ENCODE measurements at places on chromosomes 6 and 20.

- DNase-seq: no peak
Observed at GRCh38 chr20:36959242-36959641, 7.7 kb upstream of the SAMHD1 start.

DNA sequence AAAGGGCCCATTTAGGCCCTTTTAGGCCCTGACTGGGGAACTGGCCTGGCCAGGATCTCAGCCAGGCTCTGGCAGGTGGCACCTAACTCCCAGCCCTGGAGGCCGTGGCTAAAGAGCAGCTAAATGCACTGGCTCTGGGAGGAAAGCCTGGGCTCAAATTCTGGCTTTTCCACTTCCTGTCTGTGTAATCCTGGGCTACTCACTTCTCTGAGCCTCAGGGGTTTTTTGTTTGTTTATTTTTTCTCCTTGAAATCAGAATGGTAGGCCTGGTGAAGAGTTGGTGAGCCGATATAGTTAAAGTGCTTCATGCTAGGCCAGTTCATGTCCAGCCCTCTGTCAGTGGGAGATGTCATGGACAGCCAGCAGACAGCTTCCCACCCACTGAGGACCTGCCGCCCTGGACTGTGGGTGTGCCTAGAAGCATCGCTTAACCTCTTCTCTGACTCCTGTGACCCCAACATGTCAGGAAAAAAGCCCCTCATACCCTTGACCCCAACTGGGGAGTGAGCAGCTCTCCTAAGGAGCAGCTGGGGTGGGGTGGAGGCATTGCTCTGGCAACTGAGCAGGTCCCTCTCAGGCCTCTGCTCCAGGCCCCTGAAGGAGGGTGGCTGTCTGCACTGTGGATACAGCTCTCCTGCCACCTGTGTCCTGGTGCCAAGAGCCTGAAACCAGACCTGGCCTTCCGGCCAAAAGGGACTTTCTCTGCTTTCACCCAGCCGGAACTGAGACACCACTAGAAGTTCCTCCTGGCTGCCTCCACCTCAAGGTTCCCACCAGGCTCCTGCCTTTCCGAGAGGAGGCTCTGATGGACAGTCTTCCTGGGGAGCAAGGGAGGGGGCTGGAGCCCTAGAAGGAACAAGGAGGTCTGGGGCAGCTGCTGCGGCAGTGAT lies 57.2 kb upstream of the MYL9 start:
- no peak for DNase-seq

GRCh38 chr6:79076160-79076559 lies 1.9 kb downstream of the PHIP start:
- DNase-seq: no peak

DNA sequence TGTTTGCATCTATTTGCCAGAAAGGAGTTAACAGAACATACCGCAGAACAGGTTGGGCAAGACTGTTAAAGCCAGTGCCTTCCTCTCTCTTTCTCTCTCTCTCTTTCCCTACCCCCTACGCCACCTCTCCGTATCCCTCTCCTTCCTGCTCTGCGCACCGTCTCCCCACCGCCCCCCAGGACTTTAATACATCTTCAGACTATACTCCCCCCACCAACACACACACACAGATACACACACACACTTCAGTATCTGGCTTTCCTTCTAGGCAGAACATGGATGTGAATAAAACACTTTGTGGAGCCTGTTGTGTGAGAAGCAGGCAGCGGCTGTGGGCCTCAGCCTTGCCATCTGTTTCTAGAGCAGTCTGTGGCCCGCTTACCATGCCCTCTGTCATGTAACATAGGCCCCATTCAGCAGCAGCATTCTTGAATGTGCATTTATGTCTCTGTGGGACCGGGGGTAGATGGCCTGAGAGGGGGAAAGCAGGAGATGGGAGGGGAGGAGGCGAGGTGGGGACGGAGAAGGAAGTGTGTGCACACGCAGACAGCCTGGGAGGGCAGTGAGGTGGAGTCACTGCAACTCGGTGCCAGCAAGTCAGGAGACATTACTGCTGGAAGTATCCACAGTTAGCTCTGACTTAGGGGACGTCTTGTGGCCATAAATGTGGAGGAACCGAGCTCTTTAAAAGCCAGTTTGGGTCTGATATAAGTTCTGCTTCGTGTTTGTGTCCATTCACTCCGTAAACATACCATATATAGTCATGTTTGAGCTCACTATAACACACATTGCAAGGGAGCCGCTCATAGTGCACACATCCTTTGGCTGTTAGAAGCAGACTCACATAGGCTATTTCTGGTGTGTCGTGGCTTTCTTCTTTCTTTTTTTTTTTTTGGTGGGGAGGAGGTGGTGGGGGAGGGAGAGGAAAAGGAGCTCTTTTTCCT lies 38.4 kb downstream of the RREB1 start:
- DNase-seq: no peak

DNA sequence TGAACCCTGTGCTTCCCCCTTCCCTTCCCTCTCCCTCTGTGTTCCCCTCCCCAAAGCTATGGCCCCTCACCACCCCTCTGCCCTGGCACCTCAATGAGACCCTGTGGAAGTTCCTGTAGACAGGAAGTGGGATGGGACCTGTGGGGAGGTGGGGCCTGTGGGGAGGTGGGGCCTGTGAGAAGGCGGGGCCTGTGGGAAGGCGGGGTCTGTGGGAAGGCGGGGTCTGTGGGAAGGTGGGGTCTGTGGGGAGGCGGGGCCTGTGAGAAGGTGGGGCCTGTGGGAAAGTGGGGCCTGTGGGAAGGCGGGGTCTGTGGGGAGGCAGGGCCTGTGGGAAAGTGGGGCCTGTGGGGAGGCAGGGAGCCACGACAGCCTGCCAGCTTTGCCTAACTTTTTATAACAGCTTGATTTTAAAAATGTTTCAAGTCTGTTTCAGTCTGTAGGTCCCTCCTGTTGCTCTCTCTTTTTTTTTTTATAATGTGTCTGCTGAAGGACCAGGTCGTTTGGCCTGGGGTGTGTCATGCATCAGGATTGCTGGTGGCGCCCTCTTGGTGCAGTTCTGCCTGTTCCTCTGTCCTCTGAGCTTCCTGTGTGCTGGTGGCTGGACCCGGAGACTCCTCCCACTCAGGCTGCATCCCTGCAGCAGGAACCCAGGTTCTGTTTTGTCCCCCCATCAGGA lies 70.5 kb upstream of the SLCO4A1 start:
- no peak for DNase-seq

DNA sequence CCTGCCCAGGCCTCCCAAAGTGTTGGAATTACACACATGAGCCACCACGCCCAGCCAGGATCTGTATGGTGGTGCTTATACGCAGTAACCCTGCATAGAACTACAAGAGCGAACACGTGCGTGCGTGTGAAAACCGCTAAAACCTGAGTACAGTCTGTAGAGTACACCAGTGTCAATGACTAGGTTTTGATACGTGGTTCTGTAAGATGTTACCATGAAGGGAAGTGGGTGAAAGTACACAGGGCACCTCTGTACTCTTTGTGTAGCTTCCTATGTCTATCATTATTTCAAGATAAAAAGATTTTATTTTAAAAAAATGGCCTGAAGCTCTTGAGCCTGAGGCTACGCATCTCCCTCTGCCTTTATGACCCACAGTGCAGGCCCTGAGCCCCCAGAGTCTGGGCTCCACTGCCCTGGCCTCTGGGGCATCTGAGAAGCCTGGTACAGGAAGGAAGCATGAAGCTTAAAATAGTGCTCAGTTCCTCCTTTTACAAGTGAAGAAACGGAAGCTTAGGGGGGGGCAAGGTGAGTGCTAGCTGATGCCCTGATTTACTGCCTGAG lies 21.6 kb downstream of the LY86 start:
- peak; percentile 30 for DNase-seq

DNA sequence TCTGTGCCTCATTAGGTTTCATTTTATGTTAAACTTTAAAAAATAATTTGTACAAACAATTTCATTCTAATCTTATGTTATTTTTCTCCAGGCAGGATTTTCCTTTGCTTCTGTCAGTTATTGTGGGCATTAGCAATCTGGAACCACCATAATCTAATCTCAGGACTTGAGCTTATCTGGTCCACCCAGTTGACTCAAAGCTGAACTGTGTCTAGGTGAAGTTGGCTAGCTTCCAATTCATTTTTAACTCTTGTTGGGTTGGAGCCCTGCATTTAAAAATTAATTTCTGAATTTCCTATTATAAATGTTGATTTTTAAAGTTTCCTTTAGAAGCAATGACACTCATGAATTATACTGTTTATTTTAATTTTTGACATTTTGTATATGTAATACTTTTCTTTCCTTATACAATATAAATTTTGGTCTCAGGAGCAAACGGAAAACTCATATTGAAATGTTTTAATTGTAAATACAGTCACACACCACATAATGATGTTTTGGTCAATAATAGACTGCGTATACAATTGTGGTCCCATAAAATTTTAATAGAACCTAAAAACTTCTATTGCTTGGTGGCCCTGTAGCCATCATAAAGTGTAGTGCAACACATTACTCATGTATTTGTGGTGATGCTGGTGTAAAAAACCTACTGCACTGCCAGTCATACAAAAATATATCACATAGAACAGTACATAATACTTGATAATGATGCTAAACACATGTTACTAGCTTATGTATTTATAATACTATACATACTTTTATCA lies 121.3 kb downstream of the CLVS2 start:
- DNase-seq: no peak

DNA sequence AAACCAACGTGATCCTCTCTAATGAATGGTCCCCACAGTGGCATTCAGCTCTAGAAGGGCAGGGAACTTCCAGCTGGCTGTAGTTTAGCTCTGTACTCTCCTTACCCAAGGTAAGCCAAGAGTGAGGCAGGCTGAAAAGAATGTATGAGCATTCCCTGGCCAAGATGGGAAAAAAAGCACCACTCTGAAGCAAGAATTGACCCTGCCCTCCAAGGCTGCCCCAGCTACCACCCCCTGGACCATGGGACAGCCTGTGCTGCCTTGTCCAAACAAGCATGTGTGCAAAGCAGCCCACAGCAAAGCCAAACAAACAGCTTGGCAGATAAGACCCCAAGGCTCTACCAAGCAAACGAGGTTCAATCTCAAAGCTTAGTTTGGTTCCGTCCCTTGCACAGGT lies 73.9 kb downstream of the GFOD1 start:
- DNase-seq: no peak

- DNase-seq: no peak
Observed at GRCh38 chr6:126140015-126140414, 153.7 kb downstream of the TRMT11 start.

- no peak for DNase-seq
Observed at GRCh38 chr6:143821359-143821758, 21.8 kb upstream of the LTV1 start.

DNA sequence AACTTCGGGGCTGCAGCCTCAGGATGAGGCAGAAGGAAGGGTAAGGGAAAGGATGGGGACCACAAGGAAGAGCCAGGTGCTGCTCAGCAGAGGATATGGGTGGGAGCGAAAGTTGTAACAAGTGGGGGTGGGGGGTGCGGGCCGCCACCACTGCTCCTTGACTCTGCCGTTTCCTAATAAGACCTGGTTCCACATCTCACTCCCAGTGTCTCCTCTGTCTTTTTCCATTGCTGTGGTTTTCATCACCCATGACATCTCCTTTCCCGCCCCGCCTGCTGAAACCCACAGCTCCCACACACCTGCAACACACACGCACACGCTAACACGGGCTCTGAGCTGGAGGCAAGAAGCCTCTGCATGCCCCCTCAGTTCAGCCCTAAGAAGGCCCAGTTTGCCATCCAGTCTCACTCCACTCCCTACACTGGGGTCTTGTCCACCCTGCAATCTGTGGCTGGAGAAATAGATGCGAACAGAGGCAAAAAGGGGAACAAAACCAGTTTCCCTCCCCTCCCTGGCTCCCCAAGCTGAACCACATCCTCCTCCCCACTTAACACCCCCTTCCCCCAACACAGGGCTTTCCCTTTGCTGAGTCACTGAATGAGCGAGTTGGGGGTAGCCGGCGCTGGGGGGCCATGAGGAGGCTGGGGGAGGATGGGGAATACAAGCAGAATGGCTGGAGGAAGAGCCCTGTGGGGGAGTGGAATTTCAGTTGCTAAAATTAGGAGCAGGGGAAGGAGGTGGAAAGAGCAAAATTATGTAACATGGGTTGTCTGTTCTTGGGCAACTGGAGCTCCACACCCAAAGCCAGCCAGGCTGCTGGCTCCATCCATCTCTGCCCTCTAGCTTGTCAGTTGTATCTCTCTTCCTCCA lies 11.5 kb downstream of the NFKBIL1 start:
- DNase-seq: no peak

GRCh38 chr6:87724983-87725811 lies 23.2 kb upstream of the AKIRIN2 start:
- no peak for DNase-seq

GRCh38 chr6:41940759-41941279 lies 789 bp downstream of the CCND3 start:
- peak; percentile 26 for DNase-seq

GRCh38 chr6:44169886-44170570 lies 11.4 kb downstream of the CAPN11 start:
- DNase-seq: no peak

DNA sequence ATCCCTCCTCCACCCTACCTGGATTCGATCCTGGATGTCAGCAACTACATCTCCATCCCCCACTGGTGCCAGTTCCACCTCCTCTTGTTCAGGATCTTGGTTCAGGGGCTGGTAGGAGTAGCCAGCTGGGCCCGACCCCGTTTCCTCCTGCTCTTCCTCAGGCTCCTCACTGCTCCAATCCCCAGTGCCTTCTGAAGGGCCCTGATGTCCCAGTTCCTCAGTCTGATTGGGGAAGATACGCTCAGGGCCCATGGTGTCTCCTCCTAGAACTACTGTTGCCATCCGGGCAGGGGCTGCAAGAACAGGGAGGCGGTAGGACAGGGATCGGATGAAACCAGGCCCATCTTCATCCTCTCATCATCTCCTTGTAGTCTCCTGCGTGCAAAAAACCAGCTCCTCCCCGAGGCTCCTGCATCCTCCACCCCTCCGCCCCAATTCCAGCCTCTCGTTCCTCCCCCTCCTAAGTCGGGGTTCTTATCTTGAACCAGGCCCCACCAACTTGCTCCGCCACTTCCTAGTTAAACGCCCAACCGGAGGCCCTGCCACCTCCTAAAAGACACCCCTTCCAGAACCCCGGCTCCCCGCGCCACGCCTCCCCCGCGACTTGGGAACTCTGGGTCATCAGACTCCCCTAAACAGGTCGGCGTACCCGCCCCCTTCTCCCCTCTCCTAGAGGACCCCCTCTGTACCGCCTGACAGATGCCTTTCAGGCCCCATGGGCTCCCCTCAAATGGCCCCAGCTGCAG lies 476 bp downstream of the MEA1 start:
- no peak for DNase-seq

- no peak for DNase-seq
Observed at GRCh38 chr6:52271852-52272460, 12.6 kb downstream of the MCM3 start.

GRCh38 chr6:135183002-135183531 lies 2.0 kb downstream of the MYB start:
- peak; percentile 28 for DNase-seq

Data from activated naive CD4-positive, alpha-beta T cell (primary cell).